Left lung (tissue), 14 donors: ENCODE measurements at places on chromosomes 2 and 18. TPM values are rescaled to one million over a fixed set of nuclear protein-coding genes. Genes with fewer than 3 reads are reported as not detected.

The PLGLB1 gene
- 2.6 TPM for total RNA-seq

The CYTIP gene
- total RNA-seq, result 25.1 TPM

The PSMA8 gene
- total RNA-seq, result not detected

The CNTNAP5 gene
- total RNA-seq, result not detected

The GALNT14 gene
- total RNA-seq, result 2.1 TPM

The SERPINB3 gene
- total RNA-seq, result not detected

The CYP27A1 gene
- 77.9 TPM for total RNA-seq

The PID1 gene
- total RNA-seq, result 47.8 TPM

The MGAT4A gene
- total RNA-seq, result 79.8 TPM

The SERPINB2 gene
- 1.1 TPM for total RNA-seq

The QPCT gene
- total RNA-seq, result 11.5 TPM

The RIF1 gene
- total RNA-seq, result 29.8 TPM

The MARCO gene
- 122 TPM for total RNA-seq

The ZNF532 gene
- total RNA-seq, result 66.2 TPM

The PRR30 gene
- not detected for total RNA-seq

The MERTK gene
- total RNA-seq, result 21.5 TPM

The INPP4A gene
- 27.7 TPM for total RNA-seq

The PLCL1 gene
- 3.9 TPM for total RNA-seq

The HTR2B gene
- total RNA-seq, result 0.94 TPM

The SLC5A7 gene
- total RNA-seq, result 0.84 TPM

The COPS8 gene
- 47.2 TPM for total RNA-seq

The TTC39C gene
- total RNA-seq, result 19.3 TPM

The ASAP2 gene
- 27.3 TPM for total RNA-seq

The DIPK1C gene
- total RNA-seq, result not detected

The CKAP2L gene
- 5.2 TPM for total RNA-seq

The WNT6 gene
- not detected for total RNA-seq

The CDH2 gene
- total RNA-seq, result 1.6 TPM

The INHA gene
- total RNA-seq, result 0.44 TPM

The UGT1A10 gene
- total RNA-seq, result not detected

The SGPP2 gene
- total RNA-seq, result 28.2 TPM

The FKBP1B gene
- 9.6 TPM for total RNA-seq

The TNFRSF11A gene
- 8.9 TPM for total RNA-seq

The GREB1L gene
- total RNA-seq, result 0.67 TPM

The TXNDC2 gene
- total RNA-seq, result 0.09 TPM

The NAT8 gene
- total RNA-seq, result not detected

The TEX44 gene
- total RNA-seq, result not detected

The HOXD9 gene
- total RNA-seq, result 0.29 TPM

The OSBPL6 gene
- 5.9 TPM for total RNA-seq

The KLHL41 gene
- total RNA-seq, result 1.5 TPM

The KCNE4 gene
- total RNA-seq, result 5.9 TPM

The CELF4 gene
- 2.1 TPM for total RNA-seq

The SLC9A4 gene
- not detected for total RNA-seq

The POTEE gene
- total RNA-seq, result 0.09 TPM

The LRRTM1 gene
- total RNA-seq, result not detected

The PLGLB2 gene
- 4.4 TPM for total RNA-seq

The NT5C1B gene
- not detected for total RNA-seq

The POTEI gene
- not detected for total RNA-seq

The ANKRD23 gene
- total RNA-seq, result 3.0 TPM

The LDLRAD4 gene
- 22.6 TPM for total RNA-seq

The AQP12B gene
- not detected for total RNA-seq

The INSIG2 gene
- 35.4 TPM for total RNA-seq

The DCDC2C gene
- not detected for total RNA-seq

The TDRD15 gene
- total RNA-seq, result not detected

The IL37 gene
- 1.1 TPM for total RNA-seq

The EPB41L3 gene
- total RNA-seq, result 98.7 TPM
